ENCODE measurements at places on chromosomes 4 and X.
A peak's percentile ranks its signal among the peaks of the same experiment; 100 is the strongest.

GRCh38 chr4:145533001-145533400, 51.3 kb downstream of the SMAD1 start:
- DNase-seq: peak; percentile 34

DNA sequence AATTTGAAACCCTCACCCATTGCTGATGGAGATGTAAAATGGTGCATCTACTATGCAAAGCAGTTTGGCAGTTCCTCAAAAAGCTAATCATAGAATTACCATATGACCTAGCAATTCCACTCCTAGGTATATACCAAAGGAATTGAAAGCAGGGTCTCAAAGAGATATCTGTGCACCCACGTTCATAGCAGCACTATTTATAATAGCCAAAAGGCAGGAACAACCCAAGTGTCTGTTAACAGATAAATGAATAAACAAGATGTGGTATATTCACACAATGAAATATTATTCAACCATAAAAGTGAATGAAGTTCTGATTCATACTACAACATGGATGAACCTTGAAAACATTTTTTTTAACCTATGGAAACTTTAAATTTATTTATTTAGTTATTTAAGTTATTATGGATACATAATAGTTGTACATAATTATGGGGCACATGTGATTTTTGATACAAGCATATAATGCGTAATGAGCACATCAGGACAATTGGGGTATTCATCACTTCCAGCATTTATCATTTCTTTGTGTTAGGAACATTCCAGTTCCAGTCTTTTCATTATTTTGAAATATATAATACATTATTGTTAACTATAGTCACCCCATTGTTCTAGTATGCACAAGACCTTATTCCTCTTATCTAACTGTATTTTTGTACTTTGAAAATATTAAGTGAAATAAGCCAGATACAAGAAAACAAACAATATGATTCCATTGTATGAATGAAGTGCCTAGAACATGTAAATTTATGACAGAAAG, 205.6 kb upstream of the CNKSR2 start:
- DNase-seq: no peak

DNA sequence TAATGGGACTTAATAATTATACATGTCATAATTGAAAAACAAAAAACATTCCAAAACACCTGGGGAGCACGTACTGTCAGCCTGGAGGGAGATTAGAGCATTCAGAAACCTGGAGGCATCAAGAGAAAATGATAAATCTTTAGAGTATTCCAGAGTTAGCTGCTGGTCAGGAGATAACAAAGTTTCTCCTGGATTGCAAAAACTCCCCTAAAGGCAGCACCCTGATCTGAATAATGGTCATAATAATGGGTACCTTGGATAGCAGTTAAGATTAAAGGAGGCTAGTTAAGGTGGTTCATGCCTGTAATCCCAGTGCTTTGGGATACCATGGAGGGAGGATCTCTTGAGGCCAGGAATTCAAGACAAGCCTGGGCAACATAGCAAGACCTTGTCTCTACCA, 15.9 kb upstream of the RAB40A start:
- no peak for DNase-seq

GRCh38 chr4:176320976-176321361, 1.2 kb downstream of the SPCS3 start:
- no peak for DNase-seq

- no peak for DNase-seq
Measured at GRCh38 chr4:54265366-54265765, 36.3 kb downstream of the PDGFRA start.

GRCh38 chr4:154872198-154872597, 91.1 kb downstream of the RBM46 start:
- no peak for DNase-seq

- DNase-seq: no peak
Measured at GRCh38 chr4:80062527-80062926, 10.5 kb downstream of the ANTXR2 start.

DNA sequence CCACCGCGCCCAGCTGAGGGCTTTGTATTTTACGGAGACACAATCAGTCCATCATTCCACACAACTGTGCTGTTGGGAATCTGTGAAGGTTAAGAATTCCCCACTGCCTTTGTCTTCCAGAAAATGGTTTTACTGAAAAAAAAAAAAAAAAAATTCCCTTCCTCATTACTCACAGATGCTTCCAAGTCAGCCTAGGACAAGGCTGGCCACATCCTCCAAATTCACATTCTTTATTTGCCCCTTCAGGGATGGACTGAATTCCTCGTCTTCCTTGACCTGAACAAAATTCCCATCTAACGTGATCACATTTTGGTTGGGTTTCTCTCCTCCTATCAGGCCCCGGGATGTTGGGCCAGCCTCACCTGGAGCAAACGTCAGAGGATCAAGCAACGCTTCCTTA, 130.3 kb downstream of the DHRSX start:
- peak; percentile 77 for DNase-seq

- no peak for DNase-seq
Measured at GRCh38 chr4:123776267-123776666, 379.7 kb downstream of the SPRY1 start.

DNA sequence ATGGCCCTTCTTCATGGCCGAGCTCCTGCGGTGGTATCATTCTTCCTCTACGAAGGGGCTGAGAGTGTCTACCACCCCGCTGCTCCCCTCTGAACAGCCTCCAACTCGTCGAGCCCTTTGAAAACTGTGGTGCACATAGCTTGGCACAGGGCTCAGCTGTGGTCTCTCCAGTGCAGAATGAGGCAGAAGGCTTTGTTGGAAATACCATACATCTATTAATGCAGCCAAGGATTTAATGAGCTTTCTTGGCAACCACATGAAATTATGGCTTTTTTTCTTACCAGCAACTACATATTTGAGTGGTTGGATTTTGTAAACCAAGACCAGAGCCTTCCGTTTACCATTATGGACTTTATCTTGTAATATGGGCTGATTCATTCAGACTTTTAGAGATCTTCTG, 61.7 kb upstream of the CBR4 start:
- DNase-seq: peak; percentile 75

- DNase-seq: no peak
Measured at GRCh38 chr4:97317671-97318070, 825.6 kb downstream of the STPG2 start.

DNA sequence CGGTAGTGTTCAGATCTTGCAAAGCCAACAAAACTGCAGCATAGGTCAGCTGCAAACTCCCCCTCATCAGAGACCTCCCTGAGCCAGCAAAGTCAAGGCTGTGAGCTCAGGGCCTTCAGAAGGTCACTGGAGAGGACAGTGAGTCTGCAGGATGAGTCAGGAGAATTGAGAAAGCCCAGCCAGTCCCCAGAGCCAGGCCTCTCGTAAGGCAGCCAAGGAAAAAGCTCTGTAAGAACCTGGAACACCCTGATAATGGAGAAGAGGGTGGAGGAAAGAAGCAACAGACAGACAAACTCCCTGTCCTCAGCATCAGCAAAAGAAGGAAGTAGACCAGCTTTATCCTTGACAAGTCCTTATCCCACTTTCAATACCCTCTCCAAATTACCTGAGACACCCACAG, 33.0 kb downstream of the GRIA3 start:
- DNase-seq: peak; percentile 41

- peak; percentile 94 for DNase-seq
Measured at GRCh38 chr4:143616771-143617170, 83.7 kb downstream of the FREM3 start.

GRCh38 chr4:110049951-110050925, 137.6 kb downstream of the EGF start:
- no peak for DNase-seq

GRCh38 chr4:156786713-156787112, 184.9 kb downstream of the PDGFC start:
- no peak for DNase-seq

GRCh38 chr4:125517831-125518230, 203.1 kb downstream of the FAT4 start:
- no peak for DNase-seq

DNA sequence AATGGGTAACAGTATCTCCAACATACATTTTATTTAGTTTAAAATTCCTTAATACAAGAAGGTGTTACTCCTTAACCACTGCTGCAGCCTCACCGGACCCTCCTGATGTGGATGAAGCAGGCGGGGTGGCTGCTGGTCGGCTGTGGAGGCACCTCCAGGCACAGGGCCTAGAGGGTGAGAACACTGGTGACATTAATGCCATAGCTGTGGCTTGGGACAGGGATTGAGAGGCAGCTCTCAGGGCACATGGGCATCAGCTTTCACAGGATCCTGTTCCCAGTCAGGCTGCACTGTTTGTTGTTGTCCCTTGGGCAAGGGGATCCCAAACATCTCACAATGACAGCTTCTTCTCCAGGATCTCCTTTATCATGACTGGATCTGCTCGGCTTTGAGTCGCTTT, 90.0 kb downstream of the GATB start:
- DNase-seq: no peak

DNA sequence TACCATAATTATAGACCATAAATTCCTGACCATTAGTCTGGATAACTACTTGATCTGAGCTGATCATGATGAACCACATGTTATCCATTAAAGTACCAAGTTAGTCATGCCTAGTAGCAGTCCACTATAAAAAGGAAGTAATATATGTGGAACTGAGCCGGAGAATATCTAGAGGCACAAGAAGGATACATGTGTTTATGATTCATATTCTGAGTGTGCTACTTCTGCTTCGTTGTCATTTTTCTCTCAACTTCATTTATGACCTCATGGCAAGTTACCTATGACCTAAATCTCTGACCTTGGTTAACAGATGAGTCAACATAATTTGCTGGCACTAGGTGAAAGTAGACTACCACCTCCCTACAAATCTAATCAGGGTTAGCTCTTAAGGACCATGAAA, 56.5 kb upstream of the ANKRD17 start:
- peak; percentile 56 for DNase-seq

- no peak for DNase-seq
Measured at GRCh38 chr4:1417522-1418390, 11.5 kb upstream of the NKX1-1 start.

DNA sequence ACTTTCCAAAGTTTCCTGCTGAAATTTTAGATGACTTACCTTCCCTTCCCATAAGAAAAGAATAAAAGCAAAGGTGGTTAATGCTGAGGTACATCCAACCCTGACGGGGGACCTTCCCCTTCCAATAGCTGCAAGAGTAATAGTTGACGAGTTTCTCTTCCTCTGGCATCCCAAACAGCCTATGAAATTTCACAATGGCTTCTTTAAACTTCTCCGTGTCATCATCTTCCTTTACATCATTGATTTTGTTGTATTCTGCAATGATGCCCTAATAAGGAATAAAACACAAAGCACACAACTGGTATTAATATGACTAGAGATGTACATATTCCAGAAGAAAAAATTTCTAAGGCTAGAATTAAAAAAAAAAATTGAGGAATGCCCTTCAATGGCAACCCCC, 76.6 kb downstream of the TBC1D9 start:
- DNase-seq: no peak

DNA sequence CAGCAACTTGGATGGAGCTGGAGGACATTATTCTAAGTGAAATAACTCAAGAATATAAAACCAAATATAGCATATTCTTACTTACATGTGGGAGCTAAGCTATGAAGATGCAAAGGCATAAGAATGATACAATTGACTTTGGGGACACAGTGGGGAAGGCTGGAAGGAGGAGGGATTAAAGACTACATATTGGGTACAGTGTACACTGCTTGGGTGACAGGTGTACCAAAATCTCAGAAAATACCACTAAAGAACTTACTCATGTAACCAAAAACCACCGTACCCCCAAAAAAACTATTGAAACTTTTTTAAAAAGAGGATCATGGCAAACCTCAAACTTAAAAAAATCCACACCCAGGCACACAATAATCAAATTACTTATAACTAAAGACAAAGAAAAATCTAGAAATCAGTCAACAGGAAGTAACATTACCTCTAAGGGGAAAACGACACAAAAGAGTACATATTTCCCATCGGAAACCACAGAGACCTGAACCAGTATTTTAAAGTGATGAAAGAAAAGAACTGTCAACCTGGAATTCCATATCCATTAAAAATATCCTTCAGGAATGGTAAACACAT, 241.8 kb downstream of the PRDM5 start:
- DNase-seq: no peak

DNA sequence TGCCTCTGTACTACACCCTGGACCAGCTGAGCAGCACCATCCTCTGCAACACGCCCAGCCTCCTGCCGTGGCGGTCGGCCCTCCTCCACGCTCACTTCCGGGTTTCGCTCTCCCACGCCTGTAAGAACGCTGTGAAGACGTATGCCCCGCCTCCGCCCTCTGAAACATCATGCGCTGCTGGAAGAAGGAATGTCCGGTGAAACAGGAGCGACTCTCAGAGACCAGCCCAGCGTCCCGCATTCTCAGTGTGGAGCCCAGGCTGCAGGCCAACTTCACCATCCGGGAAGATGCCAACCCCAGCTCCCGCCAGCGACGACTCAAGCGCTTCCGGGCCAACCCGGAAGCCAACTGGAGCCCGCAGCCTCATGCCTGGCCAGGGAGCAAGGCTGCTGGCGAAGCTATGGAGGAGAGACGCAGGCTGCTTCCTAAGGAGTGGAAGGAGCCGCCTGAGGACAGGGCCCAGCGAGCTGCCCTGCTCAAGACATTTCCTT, 186.1 kb upstream of the SLITRK2 start:
- no peak for DNase-seq

DNA sequence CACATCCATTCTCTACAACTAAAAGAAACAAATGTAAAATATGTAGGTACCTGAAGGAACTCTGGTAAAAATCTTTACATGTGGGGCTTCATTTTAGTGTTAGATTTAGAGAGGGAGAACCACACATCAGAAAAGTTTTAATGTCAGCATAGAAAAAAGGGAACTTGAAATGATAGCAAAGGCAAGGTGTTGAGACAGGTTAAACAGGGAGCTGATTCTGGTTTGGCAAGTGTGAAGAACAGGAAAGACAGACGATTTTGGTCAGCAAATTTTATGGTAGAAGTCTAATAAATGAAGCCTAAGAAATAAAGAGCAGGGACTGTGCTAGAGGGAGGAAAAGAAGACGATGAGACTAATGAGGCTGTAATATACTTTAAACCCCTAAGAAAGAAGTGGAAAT, 67.6 kb upstream of the COX18 start:
- DNase-seq: no peak

DNA sequence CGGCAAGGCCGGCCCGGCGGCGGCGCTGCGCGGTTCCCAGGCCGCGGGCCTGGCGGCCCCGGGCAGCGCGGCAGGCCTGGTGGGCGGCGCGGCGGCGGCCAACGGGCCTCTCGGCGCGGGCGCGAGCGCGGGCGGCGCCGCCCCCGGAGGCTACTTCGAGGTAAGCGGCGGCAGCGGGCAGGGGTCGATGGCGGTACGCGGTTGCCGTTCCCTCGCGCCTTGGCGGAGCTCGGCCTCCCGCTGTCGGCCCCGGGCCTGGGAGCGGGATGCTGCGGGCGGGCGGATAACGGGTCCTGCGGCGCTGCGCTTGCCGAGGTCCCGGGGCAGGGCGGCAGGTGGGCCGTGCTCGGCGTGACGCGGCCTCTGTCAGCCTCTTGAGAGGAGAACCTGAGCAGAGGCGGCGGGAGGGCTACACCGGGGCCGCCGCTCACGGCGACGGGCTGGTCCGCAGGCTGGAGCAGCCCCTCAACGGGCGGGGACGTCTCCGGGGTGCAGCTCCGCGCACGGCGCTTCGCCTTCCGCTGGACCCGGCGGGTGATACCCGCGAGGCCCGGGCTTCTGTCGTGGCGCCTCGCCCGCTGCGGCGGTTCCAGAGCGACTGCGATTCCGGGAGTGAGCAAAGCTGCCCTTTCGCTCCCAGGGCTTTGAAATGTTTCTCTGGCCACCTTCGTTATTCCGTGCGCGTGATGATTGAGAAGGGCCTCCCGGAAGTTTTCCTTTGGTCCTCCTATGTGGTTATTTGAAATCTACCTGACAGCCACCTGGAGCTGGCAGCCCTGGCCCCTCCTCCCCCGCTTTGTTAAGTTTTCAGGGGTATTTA, 774 bp downstream of the FAM193A start:
- DNase-seq: peak; percentile 24

- no peak for DNase-seq
Measured at GRCh38 chr4:11632483-11632882, 203.8 kb upstream of the HS3ST1 start.
